ENCODE measurements at places on chromosomes 2 and 18. TPM values are rescaled to one million over a fixed set of nuclear protein-coding genes. Genes with fewer than 3 reads are reported as not detected.

ARHGAP15 gene
- total RNA-seq = not detected

SLC11A1 gene
- 0.09 TPM for total RNA-seq

RESP18 gene
- total RNA-seq = not detected

IL36RN gene
- not detected for total RNA-seq

PAIP2B gene
- total RNA-seq = 1.6 TPM

BMPR2 gene
- total RNA-seq = 50.6 TPM

UGT1A8 gene
- 0.09 TPM for total RNA-seq

ADCY3 gene
- total RNA-seq = 42.0 TPM

TRMT61B gene
- 15.2 TPM for total RNA-seq

KIF3C gene
- 11.8 TPM for total RNA-seq

BMP10 gene
- total RNA-seq = not detected

BOLL gene
- not detected for total RNA-seq

SNORC gene
- 0.72 TPM for total RNA-seq

UCN gene
- total RNA-seq = 1.1 TPM

UGT1A7 gene
- total RNA-seq = not detected

XRCC5 gene
- total RNA-seq = 271 TPM

SERPINB12 gene
- total RNA-seq = not detected

RPL37A gene
- total RNA-seq = 2,231 TPM

TWIST2 gene
- 15.8 TPM for total RNA-seq

CPO gene
- total RNA-seq = not detected

TTC39C gene
- total RNA-seq = 51.8 TPM

SP5 gene
- total RNA-seq = not detected

ACADL gene
- total RNA-seq = 0.63 TPM

LHCGR gene
- not detected for total RNA-seq

WNT10A gene
- not detected for total RNA-seq

BIRC6 gene
- 102 TPM for total RNA-seq

FBXO36 gene
- total RNA-seq = 1.6 TPM

SP140 gene
- total RNA-seq = 0.09 TPM

FANCL gene
- total RNA-seq = 29.6 TPM

SLC4A5 gene
- 0.45 TPM for total RNA-seq

RASGRP3 gene
- 5.9 TPM for total RNA-seq

CYP27C1 gene
- total RNA-seq = 0.41 TPM

ITGB6 gene
- not detected for total RNA-seq

PPM1G gene
- 146 TPM for total RNA-seq

PDE1A gene
- total RNA-seq = 34.9 TPM

LYPD6B gene
- not detected for total RNA-seq

RHBDD1 gene
- 45.0 TPM for total RNA-seq

ARL6IP6 gene
- total RNA-seq = 40.3 TPM

CPLX4 gene
- not detected for total RNA-seq

KCNG2 gene
- total RNA-seq = not detected

RAB6C gene
- not detected for total RNA-seq

CIB4 gene
- not detected for total RNA-seq

ANKRD44 gene
- 29.2 TPM for total RNA-seq

NT5C1B gene
- not detected for total RNA-seq

ROCK1 gene
- total RNA-seq = 63.2 TPM

TM4SF20 gene
- 0.57 TPM for total RNA-seq

OTOS gene
- not detected for total RNA-seq

CCNYL1 gene
- total RNA-seq = 24.6 TPM

IL36B gene
- total RNA-seq = not detected

CELF4 gene
- not detected for total RNA-seq

AFF3 gene
- not detected for total RNA-seq

RTP5 gene
- total RNA-seq = not detected

NEUROD1 gene
- not detected for total RNA-seq

XDH gene
- total RNA-seq = 3.1 TPM

ANKRD36C gene
- total RNA-seq = 94.5 TPM

AQP4 gene
- total RNA-seq = not detected

PID1 gene
- total RNA-seq = 13.0 TPM

Data from fibroblast of the aortic adventitia (primary cell).